ENCODE measurements at places on chromosomes 12 and 14.

GRCh38 chr12:57089271-57090245 lies 644 bp downstream of the NAB2 start:
- H3K27me3 ChIP-seq, result no peaks in the 10 kb centered on the region
- DNase-seq, result peak; percentile 81
- peak overlapping the region; percentile 91 for H3K27ac ChIP-seq
- peak overlapping the region; percentile 65 for H3K4me3 ChIP-seq

GRCh38 chr12:81758421-81759189 lies 545 bp downstream of the PPFIA2 start:
- peaks cover 19% of the 10 kb centered on the region for H3K4me1 ChIP-seq
- peak; percentile 86 for DNase-seq
- H3K27ac ChIP-seq, result no peak overlapping the region
- no peaks in the 10 kb centered on the region for H3K27me3 ChIP-seq

GRCh38 chr12:47686645-47687240 lies 19.1 kb downstream of the RPAP3 start:
- H3K4me3 ChIP-seq, result no peak overlapping the region
- H3K27me3 ChIP-seq, result no peaks in the 10 kb centered on the region
- peaks cover 7% of the 10 kb centered on the region for H3K36me3 ChIP-seq
- no peak overlapping the region for H3K27ac ChIP-seq
- no peaks in the 10 kb centered on the region for H3K4me1 ChIP-seq
- DNase-seq, result no peak

GRCh38 chr14:22485178-22485577 lies 103.8 kb downstream of the DAD1 start:
- H3K4me3 ChIP-seq, result no peak overlapping the region
- H3K27ac ChIP-seq, result no peak overlapping the region
- DNase-seq, result no peak
- no peaks in the 10 kb centered on the region for H3K27me3 ChIP-seq
- H3K36me3 ChIP-seq, result no peaks in the 10 kb centered on the region
- no peaks in the 10 kb centered on the region for H3K4me1 ChIP-seq
